Heart left ventricle (tissue), 16 donors: ENCODE measurements at places on chromosomes 4 and X. TPM values are rescaled to one million over a fixed set of nuclear protein-coding genes. Genes with fewer than 3 reads are reported as not detected.

DNA sequence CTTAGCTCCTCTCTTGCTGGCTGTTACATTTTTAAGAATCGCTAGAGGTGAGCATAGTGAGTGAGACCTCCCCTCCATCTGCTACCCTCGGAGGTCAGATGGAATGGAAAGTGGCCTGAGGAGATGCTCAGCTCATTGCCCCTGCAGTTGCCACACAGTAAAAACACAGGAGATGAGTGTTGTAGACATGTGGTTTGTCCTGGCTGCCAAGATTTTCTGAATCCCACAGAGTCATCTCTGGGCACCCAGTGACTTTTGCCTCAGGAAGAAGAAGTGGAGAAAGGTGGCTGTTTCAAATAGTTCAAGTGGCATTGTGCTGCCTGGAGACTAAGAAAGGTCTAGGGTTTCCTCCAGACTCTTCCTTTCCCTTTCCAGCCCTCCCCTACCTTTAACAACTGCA lies 271.0 kb downstream of the STK32B start:
- H3K27ac ChIP-seq, result no peak overlapping the region
- no peaks in the 10 kb centered on the region for H3K4me1 ChIP-seq
- DNase-seq, result no peak
- no peaks in the 10 kb centered on the region for H3K36me3 ChIP-seq

- DNase-seq, result no peak
- H3K4me3 ChIP-seq, result no peak overlapping the region
- no peaks in the 10 kb centered on the region for H3K4me1 ChIP-seq
- no peak overlapping the region for H3K27ac ChIP-seq
- no peaks in the 10 kb centered on the region for H3K27me3 ChIP-seq
Observed at GRCh38 chrX:103017542-103017941, 46.4 kb downstream of the BEX1 start.

DNA sequence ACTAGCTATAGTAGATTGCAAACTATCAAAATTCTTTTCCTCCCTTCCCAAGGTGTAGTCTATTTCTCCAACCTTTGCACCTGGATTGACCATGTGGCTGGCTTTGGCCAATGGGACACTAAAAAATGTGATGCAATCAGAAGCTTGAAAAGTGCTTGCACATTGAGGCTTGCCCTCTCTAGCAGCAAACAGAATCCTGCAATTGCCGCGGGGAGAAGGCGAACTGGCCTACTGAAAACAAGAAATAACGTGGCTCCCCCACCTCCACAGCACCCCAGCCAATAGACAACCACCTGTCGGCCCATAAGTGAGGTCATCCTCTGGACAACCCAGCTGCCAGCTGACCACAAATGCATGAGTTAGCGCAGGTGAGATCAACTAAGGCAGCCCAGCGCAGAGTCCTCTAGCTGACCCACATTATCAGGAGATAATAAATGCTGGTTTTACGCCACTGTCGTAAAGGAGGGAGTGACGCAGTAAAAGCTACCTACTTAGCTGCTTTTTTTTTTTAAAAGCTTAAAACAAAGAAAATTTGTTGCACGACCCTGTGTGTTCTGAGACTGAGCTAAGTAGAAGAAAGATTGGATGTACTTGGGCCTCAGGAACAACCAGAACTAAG lies 95.2 kb downstream of the GK start:
- no peak overlapping the region for H3K27ac ChIP-seq
- no peaks in the 10 kb centered on the region for H3K4me1 ChIP-seq
- no peak overlapping the region for H3K4me3 ChIP-seq
- no peaks in the 10 kb centered on the region for H3K27me3 ChIP-seq
- H3K36me3 ChIP-seq, result no peaks in the 10 kb centered on the region

DNA sequence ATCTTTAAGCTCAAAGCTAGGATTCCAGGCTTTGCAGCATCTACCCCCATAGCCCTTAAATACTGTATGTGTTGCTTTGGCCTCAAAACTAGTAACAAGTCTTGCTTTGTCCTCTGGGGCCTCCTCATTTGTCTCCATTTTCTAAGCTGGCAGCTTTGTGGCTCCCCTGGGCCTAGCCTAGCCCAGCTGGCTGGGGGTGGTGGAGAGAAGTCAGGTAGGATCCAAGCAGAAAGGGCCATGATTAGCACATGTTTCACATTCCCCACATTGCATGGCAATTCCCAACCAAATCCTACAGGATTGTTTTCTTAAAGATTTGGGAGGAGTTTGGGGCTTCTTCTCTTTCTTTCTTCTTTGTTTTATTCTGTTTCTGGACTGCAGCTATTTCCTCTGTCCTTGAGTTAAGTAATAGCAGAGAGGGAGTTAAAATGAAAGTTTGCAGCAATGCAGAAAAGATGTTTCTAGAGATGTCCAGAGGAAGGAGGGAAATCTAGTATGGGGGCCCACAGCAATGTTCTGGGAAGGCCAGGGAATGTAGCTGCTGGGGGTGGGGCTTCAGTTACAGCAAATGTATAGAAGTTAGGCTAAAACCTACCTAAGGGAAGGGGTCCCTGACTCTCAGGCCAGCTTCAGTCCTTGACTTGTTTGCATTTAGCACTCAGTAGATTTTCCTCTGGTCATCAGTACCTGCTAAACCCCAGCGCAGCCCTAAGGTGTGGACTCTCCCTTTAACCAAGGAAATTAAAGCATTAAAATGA lies 92.1 kb downstream of the SHROOM4 start:
- H3K27me3 ChIP-seq, result no peaks in the 10 kb centered on the region
- H3K36me3 ChIP-seq, result no peaks in the 10 kb centered on the region
- no peak for DNase-seq
- H3K27ac ChIP-seq, result no peak overlapping the region
- no peak overlapping the region for H3K4me3 ChIP-seq

Gene RAB9B
- 7.6 TPM for total RNA-seq

Gene DUSP21
- not detected for total RNA-seq
